Amniotic stem cell (primary cell): ENCODE measurements at places on chromosomes 2 and 18.

- no peak for DNase-seq
These were observed 9.6 kb downstream of the CNGA3 start for GRCh38 chr2:98355881-98356280.

GRCh38 chr2:27891673-27892105, 1.2 kb downstream of the BABAM2 start:
- no peak for DNase-seq

DNA sequence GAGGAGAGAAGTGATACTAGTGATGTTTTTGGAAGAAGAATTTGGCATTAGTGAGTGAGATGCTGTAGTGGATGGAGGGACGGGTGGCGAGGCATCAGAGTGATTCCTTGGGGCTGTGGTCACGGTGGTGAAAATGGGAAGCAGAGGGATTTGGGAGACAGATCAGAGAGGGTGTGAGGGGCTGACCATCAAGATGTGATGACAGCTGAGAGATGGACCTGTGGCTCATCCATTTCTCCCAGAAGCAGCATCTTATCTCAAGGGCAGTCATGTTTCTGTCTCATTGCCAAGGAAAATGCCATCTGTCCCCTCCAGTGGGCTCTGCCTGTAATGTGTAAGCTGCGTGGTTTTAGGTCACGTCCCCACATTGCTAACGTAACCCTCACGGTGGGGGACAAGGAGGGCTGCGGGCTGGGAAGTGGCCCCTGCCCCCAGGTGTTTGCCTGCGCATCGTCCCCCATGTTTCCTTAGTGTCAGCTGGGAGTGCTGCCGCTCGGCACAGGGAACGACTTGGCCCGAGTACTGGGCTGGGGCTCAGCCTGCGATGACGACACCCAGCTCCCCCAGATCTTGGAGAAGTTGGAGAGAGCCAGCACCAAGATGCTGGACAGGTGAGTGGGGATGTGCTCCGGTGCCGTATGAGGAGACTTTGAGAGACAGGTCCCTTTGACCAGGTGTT, 91.0 kb downstream of the DGKD start:
- DNase-seq = no peak

DNA sequence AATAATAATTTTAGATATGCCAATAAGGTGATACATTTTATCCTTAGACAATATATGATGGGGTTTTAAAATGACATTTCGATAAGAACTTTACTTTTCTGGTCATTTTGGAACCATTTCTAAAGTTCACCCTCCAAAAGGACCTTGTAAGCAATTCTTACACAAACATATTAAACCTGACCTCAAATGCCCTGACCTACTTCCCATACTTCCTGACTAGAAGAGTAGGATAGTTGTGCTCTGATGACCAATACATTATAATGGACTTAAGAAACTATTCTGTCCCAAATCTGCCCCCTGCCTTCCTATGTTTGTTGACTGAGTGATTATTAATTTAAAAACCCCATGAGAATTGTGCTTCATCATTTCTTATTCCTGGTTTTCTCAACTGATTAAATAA, 24.6 kb downstream of the GCA start:
- no peak for DNase-seq

GRCh38 chr2:12719400-12720277, 2.9 kb downstream of the TRIB2 start:
- peak; percentile 59 for DNase-seq

GRCh38 chr2:9593925-9594324, 36.9 kb downstream of the YWHAQ start:
- DNase-seq = no peak

DNA sequence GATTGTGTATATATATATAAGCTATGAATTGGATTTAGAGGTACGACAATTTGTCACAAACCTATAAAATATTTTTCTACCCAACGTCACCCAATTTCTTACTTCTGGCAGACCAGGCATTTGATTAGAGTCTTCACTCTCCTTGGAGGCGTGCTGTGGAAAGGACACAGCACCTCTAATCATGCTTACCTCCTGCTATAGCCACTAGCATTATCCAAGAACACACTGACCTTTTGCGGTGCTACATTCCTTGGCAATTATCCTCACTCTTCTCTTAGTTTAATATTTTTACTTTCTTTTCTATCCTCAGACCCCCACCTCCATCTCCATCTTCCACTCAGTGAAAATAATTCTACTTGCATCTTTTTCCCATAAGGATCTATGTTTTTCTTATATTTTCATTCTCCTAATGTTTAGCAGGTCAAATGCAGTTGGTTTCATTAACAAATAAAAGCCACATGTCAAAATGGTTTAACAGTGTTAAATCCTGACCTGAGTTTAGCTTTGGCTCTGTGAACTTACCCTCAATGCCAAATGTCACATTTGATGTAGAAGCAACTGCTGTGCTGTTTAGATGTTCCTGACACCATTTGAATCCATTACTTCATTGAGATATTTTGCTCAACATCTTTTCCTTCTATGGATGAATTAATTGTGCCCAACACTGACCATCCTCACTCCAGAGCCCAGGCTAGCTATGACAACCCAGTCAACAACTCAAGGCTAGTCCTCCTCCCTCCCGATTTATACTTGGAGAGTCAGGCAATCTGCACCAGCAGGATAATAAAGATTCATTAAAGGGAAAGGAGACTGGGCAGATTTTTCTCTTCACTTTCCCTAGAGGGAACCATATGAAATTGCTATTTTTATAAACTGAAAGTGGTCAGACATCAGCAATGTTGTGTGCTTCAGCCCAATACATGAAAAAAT, 240.5 kb downstream of the MREG start:
- no peak for DNase-seq

GRCh38 chr2:124542932-124543640, 518.0 kb downstream of the CNTNAP5 start:
- no peak for DNase-seq

GRCh38 chr18:24975496-24976372, 376.2 kb downstream of the ZNF521 start:
- no peak for DNase-seq

GRCh38 chr2:47601568-47601967, 181.4 kb upstream of the MSH6 start:
- DNase-seq = no peak

DNA sequence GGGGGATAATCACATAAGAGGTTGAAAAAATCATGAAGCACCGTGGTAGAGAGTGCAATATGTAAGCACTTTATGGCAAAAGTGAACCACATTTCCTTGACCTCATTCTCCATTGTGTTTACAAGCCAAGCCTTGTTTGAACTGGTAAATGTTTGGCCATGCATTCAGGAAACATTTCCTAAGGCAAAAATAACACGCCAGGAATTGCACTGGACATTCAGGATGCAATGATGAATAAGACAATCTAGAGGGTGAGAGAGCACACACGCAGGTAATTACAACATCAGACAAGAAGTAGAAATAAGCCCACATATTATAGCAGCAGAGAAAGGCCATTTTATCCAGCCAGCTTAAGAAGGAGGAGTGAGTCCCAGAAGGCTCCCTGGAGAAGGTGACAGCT, 218.0 kb upstream of the OSR1 start:
- DNase-seq = no peak

DNA sequence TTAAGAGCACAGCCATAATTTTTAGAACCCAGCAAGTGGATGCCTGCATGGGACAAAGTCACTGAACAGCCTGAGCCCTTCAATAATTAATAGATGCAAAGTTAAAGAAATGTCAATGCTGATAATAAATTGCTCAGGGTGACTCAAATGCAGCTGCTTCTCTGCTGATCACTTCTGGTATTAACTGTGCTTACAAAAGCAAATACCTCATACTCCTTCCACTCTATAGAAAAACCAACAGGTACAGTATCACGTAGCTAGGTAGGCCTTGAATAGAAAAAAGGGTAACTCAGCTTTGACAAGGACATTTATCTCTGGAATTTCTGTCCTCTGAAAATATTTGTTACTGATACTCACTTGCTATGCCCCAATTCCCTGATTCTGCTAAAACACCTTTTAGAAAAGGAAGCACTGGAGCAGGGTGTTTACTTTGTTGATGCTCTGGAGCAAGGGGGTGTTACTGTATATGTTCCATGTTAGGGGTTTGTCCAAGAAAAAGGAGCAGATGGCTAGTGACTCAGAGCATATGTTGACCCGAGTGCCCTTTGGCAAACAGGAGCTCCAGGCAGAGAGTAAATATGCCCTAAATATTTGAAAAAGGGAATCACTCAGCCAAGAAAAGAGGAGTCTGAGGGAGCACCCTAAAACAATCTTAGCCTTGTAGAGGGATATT, 59.1 kb upstream of the RTN4 start:
- DNase-seq = no peak

DNA sequence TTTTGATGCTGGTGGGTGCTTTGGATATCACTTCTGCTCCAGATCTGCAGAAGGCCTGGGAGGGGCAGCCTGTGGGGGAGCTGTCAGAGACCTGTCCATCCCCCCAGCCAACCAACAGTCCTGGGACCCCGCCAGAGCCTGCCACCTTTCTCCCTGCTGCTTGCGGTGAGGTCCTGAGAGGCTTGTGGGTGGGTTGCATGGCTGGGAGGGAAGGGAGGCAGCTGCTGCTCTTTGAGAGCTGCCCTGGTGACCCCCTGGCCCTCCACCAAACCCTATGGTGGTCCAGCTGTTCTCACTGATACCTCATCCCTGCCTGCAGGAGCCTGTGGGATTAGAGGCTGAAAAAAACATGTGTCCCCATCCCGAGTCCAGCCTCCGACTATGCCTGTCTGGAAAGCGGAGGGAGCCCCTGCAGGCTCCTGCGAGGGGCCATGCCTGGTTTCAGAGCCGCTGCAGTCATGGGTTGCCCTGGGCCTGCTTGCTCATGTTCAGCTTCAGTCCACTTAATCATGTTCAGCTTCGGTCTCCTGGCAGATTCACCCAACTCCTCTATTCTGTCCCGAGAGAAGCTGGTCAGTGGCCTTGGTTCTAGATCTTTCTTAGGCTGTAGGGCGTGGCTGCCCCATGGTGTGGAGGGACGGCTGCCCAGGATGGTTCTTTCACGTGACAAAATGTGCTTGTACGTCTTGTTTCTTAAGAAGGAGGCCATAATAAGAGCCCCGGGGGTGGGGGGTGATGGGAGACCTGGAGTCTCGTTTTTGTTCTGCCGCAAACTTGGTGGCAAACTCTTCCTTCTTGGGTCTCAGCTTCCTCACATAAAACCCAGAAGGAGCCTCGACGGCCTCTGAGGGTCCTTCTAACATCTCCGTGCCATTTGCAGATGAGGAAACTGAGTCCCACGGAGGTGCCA, 98.5 kb downstream of the CTIF start:
- DNase-seq = no peak

GRCh38 chr2:11550302-11550701, 16.5 kb downstream of the GREB1 start:
- no peak for DNase-seq

DNA sequence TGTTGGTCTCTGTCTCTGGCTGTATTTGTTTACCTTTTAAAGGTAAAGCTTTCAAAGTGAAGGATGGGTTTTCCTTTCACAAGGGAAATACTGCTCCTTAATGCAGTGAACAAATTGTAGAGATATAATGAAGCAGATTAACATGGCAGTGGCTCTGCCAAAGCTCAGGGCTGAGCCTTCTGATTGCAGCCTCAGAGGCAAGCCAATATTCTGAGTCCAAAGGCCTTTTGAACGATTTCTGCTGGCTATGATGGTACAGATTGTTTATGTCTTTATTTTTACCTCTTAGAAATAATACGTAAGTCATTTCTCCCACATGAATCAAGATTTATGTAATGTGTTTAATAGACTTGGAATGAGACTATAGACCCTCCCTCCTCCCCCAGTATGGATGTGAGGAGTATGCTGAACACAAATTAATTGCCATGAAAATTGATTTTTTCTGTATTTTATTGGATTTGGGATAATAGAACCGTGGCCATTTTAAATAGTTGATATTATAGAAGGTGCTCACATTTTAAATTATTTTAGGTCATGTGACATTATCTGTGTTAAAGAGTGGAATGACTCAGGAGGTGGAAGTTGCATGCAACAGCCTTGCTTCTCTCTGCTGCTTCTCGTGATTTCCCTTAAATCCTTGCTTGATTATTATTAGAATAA, 772 bp downstream of the SCN2A start:
- no peak for DNase-seq

GRCh38 chr2:218149848-218150440, 16.8 kb downstream of the CXCR1 start:
- no peak for DNase-seq

DNA sequence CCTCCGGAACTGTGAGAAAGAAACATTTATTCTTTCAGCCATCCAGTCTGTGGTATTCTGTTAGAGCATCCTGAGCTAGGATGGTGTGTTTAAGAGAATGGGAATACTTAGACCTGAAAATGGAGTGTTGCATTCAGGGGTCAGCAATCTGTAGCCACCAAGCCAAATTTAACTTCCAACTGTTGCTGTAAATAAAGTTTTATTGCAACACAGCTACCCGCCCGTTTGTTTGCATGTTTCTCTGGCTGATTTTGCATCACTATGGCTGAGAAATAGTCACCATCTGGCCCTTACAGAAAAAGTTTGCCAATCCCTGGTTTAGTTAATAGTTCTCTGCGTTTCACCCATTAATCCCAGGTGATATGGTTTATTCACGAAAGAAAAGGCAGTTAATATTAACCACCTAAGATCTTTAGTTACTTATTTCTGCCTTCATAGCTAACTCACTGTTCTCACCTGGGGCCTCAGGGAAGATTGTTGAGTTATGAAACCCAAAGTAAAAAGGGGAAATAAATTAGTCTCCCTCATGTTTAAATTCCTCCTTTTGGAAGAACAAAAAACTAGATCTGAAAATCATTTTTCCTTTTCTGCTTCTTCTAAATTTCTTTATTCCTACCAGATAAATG, 9.5 kb upstream of the CYS1 start:
- no peak for DNase-seq

GRCh38 chr2:45793305-45793962, 142.0 kb downstream of the PRKCE start:
- no peak for DNase-seq

- peak; percentile 70 for DNase-seq
These were observed 74.6 kb downstream of the ARL4C start for GRCh38 chr2:234422273-234422732.

DNA sequence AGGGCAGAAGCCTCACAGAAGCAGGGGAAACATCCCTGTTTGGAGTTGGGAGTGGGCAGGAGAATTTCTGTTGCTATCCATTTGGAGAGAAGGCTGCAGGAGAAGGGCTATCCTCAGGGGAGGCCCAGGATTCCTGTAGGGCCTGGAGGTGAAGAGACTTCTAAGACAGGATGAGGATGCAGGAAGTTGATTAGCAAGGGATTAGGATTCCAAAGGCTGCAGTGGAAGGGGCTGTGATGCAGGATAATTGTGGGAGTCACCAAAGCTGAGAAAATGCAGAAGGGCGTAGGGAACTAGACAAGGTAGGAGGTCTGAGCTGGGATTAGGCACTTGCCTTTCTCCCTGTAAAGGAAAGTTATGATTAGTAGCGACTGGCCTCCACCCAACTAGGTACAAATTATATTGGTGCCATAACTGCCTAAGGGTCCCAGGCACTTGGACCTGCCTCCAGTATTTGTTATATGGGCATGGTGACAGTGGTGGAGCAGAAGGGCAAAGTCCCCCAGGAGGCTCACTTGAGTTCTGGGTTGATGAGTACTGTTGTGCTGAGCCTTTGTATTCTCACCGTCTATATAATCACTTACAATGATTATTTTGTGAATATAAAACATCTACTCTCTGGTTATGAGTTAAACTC, 96.4 kb upstream of the MSTN start:
- DNase-seq = no peak

- DNase-seq = no peak
These were observed 172.1 kb downstream of the SETBP1 start for GRCh38 chr18:44852818-44853217.

GRCh38 chr2:44543773-44544725, 182.3 kb downstream of the CAMKMT start:
- DNase-seq = peak; percentile 7
